ENCODE measurements at places on chromosomes 7 and 10.

DNA sequence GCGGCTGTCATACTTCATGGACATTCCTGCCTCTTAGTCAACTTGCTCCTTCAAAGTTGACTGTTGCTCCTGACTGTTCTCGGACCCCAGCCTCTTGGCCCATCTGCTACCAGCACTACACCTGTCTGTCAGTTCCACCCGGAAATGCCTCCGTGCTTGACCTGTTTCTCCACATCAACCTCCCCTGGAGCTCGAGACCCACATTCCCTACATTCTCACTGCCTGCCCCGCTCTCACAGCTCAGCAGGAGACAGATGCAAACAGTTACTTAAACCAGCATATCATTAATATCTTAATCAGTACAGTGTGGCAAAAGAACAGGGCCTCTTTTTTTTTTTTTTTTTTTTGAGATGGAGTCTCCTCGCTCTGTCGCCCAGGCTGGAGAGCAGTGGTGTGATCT, 174.3 kb downstream of the NRP1 start:
- no peak for DNase-seq

DNA sequence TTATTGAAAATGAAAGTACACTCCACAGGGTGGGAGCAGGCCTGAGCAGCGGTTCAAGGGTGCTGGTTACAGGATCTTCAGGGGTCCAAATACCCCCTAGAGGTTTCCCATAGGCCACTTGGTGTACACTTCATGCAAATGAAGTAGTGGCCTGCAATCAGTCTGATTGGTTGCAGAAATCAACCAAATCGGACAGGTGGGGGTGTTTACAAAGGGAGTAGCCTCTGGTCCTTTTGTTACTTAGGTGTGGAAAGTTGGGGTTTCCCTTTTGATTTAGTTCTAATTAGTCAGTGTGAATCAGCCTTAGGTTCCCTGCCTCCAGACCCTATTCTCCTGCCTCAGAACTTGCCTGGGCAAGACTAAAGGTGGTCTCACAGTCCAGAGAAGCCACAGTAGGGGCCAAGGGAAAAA, 49.6 kb downstream of the SYPL1 start:
- DNase-seq = no peak

DNA sequence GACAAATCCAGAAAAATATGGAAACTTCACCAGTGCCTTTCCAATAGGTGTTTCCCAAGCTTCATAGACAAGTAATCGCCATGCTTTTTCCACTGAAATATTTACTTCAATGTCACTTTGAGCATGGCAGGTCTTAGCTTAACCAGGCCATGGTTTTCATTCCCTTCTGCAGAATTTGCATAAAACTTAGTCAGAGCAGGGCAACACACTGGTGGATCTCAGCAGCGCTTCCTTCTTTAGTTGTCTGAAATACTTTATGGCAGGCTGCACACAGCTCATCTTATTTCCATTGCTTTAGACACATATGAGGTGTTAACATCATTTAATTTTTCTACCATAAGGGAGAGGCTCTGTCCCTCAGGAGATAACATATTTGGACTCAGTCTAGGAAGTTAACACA, 102.9 kb upstream of the AHR start:
- DNase-seq = no peak

DNA sequence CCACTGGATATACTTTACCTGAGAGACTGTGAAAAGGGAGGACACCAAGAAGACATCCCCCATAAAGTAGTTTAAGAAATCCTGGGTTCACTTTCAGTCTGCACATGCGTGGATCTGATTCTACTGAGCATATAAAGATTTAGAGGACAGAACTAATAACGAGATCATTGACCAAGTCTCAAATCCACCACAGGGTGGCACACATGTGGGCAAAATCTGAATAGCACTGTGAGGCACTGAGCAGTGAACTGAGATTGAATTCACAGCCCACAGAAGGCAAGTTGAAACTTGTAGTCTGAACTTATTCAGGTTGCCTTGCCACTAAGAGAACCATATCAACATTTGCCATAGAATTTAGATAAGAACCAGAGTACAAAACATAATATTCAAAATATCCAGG, 818.6 kb downstream of the GRID1 start:
- DNase-seq = peak; percentile 41

GRCh38 chr7:74306730-74307469, 17.7 kb downstream of the CLIP2 start:
- DNase-seq = peak; percentile 43

DNA sequence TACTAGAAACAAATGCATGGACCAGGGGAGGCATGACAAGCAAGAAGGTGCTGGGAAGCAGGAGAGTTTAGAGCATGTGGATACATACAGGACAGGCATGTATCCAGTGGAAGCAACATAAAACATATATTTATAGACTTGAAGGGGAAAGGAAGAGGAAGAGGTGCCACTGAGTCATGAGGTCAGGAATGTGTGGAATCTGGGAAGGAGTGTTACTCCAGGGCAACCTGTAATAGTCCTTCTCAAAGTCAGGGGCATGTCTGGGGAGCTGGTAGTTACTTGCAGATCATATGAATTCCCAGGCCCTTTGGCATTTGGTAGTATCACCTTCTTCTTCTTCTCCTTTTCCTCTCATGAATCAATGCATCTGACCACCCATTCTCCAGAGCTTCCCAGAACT, 246.6 kb downstream of the XPNPEP1 start:
- DNase-seq = no peak

DNA sequence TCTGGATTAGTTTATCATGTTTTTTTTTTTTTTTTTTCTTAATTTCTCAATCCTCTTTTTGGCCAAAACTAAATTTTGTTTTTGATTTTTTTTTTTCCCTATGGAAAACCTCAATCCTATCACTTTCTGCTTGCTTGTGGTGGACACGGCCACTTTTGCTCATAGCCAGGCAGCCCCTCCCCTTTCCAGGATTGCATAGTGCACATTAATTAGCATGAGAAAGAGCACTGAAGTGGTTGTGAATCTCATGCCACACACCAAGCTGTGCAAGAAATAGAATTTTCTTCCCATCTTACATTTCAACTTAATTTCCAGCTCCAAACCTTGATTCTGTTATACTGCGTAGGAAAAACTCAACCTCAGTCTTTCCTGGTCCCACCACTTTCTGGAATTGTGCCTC, 34.6 kb downstream of the MGAM2 start:
- DNase-seq = no peak

GRCh38 chr7:37467002-37467401, 18.3 kb upstream of the ELMO1 start:
- DNase-seq = no peak

GRCh38 chr7:94530109-94530508, 20.5 kb downstream of the CASD1 start:
- no peak for DNase-seq

Data from brain microvascular endothelial cell (primary cell).